D341Med (cell line): ENCODE measurements at places on chromosomes 12 and 14.

DNA sequence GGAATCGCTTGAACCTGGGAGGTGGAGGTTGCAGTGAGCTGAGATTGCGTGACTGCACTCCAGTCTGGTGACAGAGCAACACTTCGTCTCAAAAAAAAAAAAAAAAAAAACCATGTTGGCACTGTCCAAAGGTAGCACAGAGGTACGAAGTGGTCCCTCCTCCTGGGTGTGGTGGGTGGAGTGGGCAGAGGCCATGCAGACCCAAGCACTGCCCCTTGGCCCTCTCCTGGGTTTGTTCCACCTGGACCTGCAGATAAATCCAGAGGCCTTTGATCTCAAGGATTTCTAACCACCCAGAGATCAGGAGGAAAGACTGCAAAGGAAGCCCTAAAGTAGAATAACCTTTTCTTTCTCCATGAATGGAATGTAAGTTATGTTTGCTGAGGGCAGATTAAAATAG, 8.7 kb upstream of the GALNT6 start:
- DNase-seq = no peak

- no peak for DNase-seq
Observed at GRCh38 chr14:37045340-37046061, 126.9 kb downstream of the SLC25A21 start.

DNA sequence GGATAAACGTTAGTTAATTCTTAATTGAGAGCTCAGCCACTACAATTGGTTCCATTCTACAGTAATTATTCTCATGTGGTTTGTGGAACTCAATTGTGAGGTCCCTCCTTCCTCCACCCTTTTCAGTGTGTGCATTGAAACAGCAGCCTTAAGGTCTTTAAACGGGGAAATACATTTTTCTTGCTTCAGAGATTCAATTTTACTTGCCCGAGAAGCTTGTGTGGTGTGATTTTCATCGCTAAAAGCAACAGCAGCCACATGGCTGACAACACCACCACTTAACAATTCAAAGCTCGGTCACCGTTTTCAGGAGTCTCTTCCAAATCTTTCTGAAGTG, 733 bp upstream of the PPFIBP1 start:
- no peak for DNase-seq

GRCh38 chr14:56294128-56294527, 175.9 kb downstream of the PELI2 start:
- DNase-seq = no peak

DNA sequence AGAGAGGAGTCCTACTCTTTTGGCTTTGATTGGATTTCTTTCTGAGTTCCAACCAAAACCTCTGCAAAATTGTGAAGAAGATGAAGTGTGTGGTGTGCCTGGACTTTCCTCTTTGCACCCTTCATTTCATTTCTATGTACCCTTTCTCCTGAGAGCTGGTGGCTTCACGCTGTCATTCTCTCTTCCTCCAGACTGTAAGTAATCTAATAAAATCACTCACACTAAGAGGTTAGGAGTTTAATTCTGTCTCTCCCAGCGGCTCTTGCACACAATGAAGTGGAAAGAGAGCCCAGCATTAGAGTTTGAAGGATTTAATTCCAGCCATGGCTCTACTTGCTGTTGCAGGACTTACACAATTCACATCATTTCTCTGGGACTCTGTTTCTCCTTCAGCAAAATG, 37.8 kb upstream of the CRADD start:
- DNase-seq = no peak

GRCh38 chr12:39946361-39947280, 159.3 kb downstream of the SLC2A13 start:
- DNase-seq = no peak

GRCh38 chr14:38553586-38553985, 297.7 kb upstream of the CLEC14A start:
- DNase-seq = no peak

DNA sequence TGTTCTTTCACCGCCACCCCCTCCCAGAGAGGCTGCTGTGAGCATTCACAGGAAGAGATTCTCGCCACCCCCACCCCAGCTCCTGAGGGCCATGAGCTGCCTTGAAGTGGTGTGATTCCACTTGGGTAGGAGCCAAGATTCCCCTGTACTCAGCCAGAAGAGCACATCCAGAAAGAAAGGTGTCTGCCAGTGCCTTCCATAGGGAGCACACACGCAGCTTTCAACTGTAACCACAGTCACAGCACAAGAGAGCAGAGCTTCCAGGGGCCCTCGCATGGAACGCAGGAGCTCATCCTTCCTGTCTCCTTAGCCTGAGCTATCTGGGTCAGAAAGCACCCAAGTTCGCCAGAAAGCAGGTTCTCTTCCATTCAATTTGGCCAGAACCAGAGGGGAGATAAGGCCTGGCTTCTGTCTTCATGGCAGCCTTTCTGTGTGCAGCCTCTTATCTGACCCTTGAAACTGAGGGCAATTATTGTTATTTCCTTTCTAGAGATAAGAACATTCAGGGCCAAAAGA, 66.6 kb upstream of the SCN8A start:
- DNase-seq = no peak
